ENCODE measurements at places on chromosomes 2 and 18. TPM values are rescaled to one million over a fixed set of nuclear protein-coding genes. Genes with fewer than 3 reads are reported as not detected.

LDAH gene
- total RNA-seq: 11.7 TPM

OXER1 gene
- total RNA-seq: 0.76 TPM

RGPD8 gene
- total RNA-seq: 59.7 TPM

CD8B gene
- total RNA-seq: 2.4 TPM

GALNT3 gene
- 14.9 TPM for total RNA-seq

FAM161A gene
- total RNA-seq: 1.7 TPM

CRYGA gene
- total RNA-seq: not detected

DLX1 gene
- not detected for total RNA-seq

TPGS2 gene
- 68.4 TPM for total RNA-seq

GLI2 gene
- 2.1 TPM for total RNA-seq

ADRA2B gene
- total RNA-seq: 0.24 TPM

CXCR2 gene
- 8.4 TPM for total RNA-seq

IL36G gene
- not detected for total RNA-seq

GLB1L gene
- 14.3 TPM for total RNA-seq

ILKAP gene
- 47.1 TPM for total RNA-seq

CHAC2 gene
- 4.4 TPM for total RNA-seq

LAMA1 gene
- total RNA-seq: 2.7 TPM

C18orf54 gene
- total RNA-seq: 0.91 TPM

DLGAP1 gene
- total RNA-seq: 4.4 TPM

POTEF gene
- not detected for total RNA-seq

NGEF gene
- 1.3 TPM for total RNA-seq

IL1A gene
- total RNA-seq: not detected

GALNT13 gene
- total RNA-seq: 3.3 TPM

VSNL1 gene
- total RNA-seq: 0.33 TPM

HAT1 gene
- 30.0 TPM for total RNA-seq

EPHA4 gene
- total RNA-seq: 22.4 TPM

DOCK10 gene
- 127 TPM for total RNA-seq

ANKRD62 gene
- 0.40 TPM for total RNA-seq

PLB1 gene
- 9.1 TPM for total RNA-seq

LYPD1 gene
- 0.89 TPM for total RNA-seq

AGXT gene
- total RNA-seq: 0.30 TPM

DSG1 gene
- not detected for total RNA-seq

SGPP2 gene
- 85.9 TPM for total RNA-seq

Measured in upper lobe of left lung (tissue), 6 donors.